ENCODE measurements at places on chromosomes 7 and 10. TPM values are rescaled to one million over a fixed set of nuclear protein-coding genes. Genes with fewer than 3 reads are reported as not detected.

Gene FOXL3
- total RNA-seq, result not detected

Gene AKR1D1
- not detected for total RNA-seq

Gene FAM170B
- not detected for total RNA-seq

Gene CRHR2
- total RNA-seq, result not detected

Gene GPR85
- 1.0 TPM for total RNA-seq

Gene ATP6V0A4
- 0.14 TPM for total RNA-seq

All from placental pericyte (primary cell).